Adipose tissue (tissue), 3 donors: ENCODE measurements at places on chromosomes 12 and 14. TPM values are rescaled to one million over a fixed set of nuclear protein-coding genes. Genes with fewer than 3 reads are reported as not detected.

The CD4 gene
- 11.2 TPM for polyA plus RNA-seq

The SLC6A13 gene
- 0.34 TPM for polyA plus RNA-seq

The DHRS2 gene
- polyA plus RNA-seq = 0.59 TPM

The ITGA5 gene
- 17.6 TPM for polyA plus RNA-seq

The LBHD2 gene
- 1.2 TPM for polyA plus RNA-seq

The COL2A1 gene
- polyA plus RNA-seq = 1.1 TPM
